NCI-H1694 treated with DMSO at 0.1 percent for 48 hours (cell line): ENCODE measurements at places on chromosomes 7 and 10.

- no peak for DNase-seq
These were observed 33.3 kb downstream of the DNAJB12 start for GRCh38 chr10:72321248-72322029.

- no peak for DNase-seq
These were observed 163.8 kb downstream of the PLXNA4 start for GRCh38 chr7:132412435-132412834.

- DNase-seq, result no peak
These were observed 52.2 kb downstream of the IMMP2L start for GRCh38 chr7:111510062-111510461.

DNA sequence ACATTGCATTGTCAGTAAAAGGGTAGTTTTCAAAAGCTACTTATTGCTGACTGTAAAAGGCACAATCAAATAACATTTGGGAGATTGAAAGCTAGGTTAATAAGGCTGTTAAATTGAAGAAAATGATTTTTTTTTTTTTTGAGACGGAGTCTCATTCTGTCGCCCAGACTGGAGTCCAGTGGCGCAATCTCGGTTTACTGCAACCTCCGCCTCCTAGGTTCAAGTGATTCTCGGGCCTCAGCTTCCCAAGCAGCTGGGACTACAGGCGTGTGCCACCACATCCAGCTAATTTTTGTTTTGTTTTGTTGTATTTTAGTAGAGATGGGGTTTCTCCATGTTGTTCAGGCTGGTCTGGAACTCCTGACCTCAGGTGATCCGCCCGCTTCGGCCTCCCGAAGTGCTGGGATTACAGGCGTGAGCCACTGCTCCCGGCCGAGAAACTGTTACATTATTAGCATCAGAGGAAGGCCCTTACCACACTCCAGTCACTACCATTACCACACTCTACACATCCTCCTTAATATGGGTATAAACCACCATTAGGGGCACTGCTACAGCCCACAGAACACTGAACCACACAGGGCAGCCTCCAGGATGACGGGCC, 1.0 kb downstream of the CYP51A1 start:
- no peak for DNase-seq

- no peak for DNase-seq
These were observed 23.4 kb upstream of the MICU1 start for GRCh38 chr10:72649291-72649690.

DNA sequence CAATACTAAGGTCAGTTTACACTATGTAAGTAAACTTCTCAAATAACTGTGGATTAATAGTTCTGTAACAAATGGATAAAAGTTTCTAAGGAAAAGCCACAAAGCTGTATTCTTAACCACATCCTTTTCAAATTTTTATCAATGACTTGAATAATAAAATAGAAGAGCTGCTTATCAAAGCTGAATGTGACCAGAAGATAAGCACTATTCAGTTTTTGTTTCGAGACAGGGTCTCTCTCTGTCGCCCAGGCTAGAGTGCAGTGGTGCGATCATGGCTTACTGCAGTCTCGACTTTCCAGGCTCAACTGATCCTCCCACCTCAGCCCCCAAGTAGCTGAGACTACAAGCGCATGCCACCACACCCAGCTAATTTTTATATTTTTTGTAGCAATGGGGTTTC, 17.0 kb downstream of the UPF2 start:
- DNase-seq, result no peak

DNA sequence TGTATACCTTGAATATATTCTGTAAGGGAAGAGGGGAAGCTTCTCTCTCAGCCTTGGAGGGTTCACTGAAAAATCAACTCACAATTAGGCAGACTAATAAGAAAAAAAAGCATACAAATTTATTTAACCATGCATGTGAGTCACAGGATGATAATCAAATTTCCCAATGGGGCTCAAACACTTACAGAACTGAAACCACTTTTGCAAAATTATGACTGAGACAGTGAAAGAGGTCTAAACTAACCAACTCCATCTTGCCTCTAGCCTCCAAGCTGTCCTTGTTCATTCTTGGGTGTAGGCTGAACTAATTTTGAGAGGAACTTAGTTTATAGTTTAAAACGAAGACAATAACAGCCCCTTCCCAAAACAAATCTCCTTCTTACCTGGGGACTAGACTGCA, 618.3 kb upstream of the AUTS2 start:
- no peak for DNase-seq

DNA sequence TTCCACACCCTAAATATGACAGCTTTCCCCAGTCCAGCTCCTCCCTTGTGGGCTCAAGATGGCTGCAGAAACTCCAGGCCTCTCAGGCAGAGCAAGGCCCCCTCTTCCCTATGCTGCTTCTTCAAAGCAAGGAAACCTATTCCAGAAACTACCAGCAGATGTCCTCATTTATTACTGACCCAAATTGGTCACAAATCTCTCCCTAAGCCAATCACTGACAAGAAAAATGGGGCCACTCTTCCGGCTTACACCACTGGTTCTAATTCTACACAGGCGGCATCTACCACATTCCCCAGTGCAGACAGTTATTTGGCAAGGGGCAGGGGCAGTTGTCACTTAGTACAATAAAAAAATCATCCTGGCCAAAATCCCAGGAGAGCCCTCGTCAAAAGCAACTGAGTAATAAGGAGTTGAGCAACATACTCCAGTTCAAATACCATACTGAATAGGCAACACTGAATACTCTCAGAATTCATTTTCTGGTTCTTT, 150.4 kb downstream of the SFMBT2 start:
- DNase-seq, result no peak
